ENCODE measurements at places on chromosomes 6 and 20. TPM values are rescaled to one million over a fixed set of nuclear protein-coding genes. Genes with fewer than 3 reads are reported as not detected.
A peak's percentile ranks its signal among the peaks of the same experiment; 100 is the strongest.

The FNDC11 gene
- 1.0 TPM for total RNA-seq

The PTCHD4 gene
- not detected for total RNA-seq

The AGER gene
- 42.6 TPM for total RNA-seq

The OR2H2 gene
- not detected for total RNA-seq

The PPP1R16B gene
- 32.0 TPM for total RNA-seq

The TCF19 gene
- total RNA-seq, result 9.9 TPM

The TBXT gene
- total RNA-seq, result not detected

The PBOV1 gene
- not detected for total RNA-seq

The PLAGL1 gene
- total RNA-seq, result 3.5 TPM

The DLGAP4 gene
- total RNA-seq, result 54.4 TPM

The ZC2HC1B gene
- total RNA-seq, result not detected

The KCNB1 gene
- total RNA-seq, result 0.13 TPM

The SLC44A4 gene
- 0.13 TPM for total RNA-seq

DNA sequence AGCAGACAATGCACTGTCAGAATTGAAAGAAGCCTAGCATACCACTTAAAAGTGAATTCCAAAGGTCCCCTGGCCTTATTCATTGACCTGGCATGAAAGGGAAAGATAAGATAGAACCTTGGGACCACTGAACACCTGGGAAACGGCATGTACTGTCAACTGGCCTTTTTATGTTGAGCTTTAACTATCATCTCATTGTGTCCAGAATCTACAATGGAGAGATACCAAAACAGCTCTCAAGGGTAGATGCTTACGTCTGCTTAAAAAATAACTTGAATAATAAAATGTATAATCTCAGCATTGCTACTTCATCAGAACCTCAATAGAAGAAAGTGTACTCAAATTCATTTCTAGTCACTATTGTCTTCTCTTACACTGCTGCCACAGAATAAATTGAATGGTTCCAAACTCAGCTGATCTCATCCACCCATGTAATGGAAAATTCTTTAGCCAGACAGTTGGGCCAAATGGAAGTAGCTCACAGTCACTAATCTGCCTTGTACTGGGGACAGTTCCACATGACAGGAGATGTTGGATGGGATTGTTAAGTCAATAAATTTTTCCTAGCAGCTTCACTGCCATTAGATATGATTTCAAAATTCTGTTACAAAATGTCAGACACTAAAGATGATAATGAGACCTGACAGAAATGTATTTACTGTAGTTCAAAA lies 93.8 kb downstream of the MLIP start:
- H3K27ac ChIP-seq, result no peak overlapping the region
- DNase-seq, result no peak
- H3K27me3 ChIP-seq, result no peaks in the 10 kb centered on the region
- no peaks in the 10 kb centered on the region for H3K36me3 ChIP-seq

DNA sequence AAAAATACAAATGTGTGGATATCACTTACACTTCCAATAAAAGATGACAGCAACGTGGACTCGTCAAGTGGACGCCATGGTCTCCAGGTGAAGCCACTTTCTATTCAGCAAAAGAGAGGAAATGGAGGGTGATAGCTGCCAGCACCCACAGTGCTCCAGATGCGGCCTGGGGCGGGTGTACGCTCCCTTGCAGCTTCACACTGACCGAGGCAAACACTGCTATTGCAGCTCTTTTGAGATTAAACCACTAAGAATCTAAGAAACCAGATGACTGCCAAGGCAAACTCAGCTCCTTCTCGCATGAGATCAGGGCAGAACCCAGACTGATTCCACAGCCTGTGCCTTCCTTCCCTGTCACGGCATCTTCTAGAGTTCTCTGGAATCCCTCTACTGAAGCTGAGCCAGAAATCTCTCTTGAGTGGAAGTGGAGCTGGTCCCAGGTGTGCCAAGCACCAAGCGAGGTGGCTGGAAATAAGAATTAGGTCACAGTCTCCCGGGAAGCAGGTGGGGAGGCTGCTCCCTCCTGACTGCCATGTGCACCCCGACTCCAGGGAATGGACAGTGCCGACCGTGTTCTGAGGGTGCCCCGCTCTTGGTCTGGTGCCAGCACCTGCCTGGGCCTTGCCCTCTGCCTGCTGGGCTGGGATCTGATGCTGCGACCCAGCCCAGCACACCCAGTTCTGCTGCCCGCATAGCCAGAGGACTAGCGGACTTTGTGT lies 90.1 kb upstream of the AFDN start:
- no peaks in the 10 kb centered on the region for H3K4me1 ChIP-seq
- H3K27me3 ChIP-seq, result no peaks in the 10 kb centered on the region
- H3K4me3 ChIP-seq, result no peak overlapping the region
- no peak for DNase-seq

GRCh38 chr6:148317739-148318138 lies 24.9 kb upstream of the SASH1 start:
- no peaks in the 10 kb centered on the region for H3K36me3 ChIP-seq
- H3K27me3 ChIP-seq, result no peaks in the 10 kb centered on the region
- H3K4me3 ChIP-seq, result no peak overlapping the region
- no peak for DNase-seq
- no peaks in the 10 kb centered on the region for H3K4me1 ChIP-seq

GRCh38 chr6:114334237-114334636 lies 8.6 kb downstream of the HS3ST5 start:
- H3K4me3 ChIP-seq, result no peak overlapping the region
- H3K4me1 ChIP-seq, result no peaks in the 10 kb centered on the region
- no peaks in the 10 kb centered on the region for H3K27me3 ChIP-seq

GRCh38 chr6:50819466-50819903 lies 814 bp downstream of the TFAP2B start:
- H3K27ac ChIP-seq, result no peak overlapping the region
- no peak overlapping the region for H3K4me3 ChIP-seq
- H3K36me3 ChIP-seq, result no peaks in the 10 kb centered on the region
- DNase-seq, result no peak
- H3K27me3 ChIP-seq, result peaks cover 21% of the 10 kb centered on the region

DNA sequence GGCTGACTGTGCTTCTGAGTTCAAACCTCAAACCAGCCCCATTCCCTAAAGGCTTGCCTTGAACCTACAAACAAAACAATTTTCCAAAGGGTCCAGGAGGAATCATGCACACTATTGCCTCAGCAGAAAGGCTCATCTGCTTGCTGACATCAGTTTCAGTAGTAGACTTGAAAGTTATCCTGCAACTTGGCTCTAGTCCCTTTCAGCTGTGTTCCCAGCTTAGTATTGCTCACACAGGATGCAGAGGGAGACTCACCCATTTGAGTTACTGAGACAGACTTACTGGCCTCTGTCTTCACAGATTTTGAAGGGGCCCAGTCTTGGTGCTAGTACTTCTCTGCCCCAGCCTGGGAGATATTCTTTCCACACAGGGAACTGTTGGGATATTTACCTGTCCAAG lies 38.5 kb upstream of the TFB1M start:
- no peaks in the 10 kb centered on the region for H3K4me1 ChIP-seq
- no peak for DNase-seq
- no peaks in the 10 kb centered on the region for H3K27me3 ChIP-seq
- H3K4me3 ChIP-seq, result no peak overlapping the region
- H3K36me3 ChIP-seq, result no peaks in the 10 kb centered on the region
- no peak overlapping the region for H3K27ac ChIP-seq

DNA sequence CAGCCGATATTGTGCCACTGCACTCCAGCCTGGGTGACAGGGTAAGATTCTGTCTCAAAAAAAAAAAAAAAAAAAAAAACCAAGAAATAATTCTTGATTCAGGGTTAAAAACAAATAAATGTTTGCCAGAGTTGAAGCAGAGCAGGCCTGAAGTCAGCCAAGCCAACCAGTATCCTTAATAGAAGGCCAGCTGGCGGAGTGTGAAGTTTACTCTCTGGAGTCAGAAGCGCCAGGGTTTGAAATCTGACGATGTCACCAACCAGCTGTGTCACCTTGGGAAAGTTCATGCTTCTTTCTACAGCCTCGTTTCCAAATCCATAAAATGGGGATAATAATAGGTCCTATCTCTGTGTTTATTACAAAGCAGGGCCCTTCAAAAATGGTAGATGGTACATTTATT lies 73.0 kb upstream of the ENPP5 start:
- H3K4me3 ChIP-seq, result no peak overlapping the region
- no peaks in the 10 kb centered on the region for H3K4me1 ChIP-seq
- H3K36me3 ChIP-seq, result no peaks in the 10 kb centered on the region
- H3K27ac ChIP-seq, result no peak overlapping the region

DNA sequence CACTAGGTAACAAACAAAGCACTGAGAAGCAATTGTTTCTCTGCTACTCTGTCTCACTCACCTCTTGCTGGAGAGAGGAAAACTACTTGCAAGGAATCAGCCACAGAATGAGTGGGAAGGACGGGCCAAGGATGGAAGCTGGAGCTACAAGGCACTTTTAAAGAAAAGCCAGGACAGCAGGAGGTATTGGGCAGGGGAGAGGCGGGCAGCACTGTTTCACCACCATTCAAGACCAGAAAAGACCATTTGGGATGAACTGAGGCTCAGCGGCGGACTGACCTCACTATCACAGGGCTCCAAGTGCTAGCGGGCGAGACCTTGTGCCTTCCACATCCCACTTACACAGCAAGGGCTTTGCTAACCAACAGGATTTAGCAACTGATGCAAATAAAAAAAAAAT lies 137.4 kb downstream of the IPCEF1 start:
- H3K4me1 ChIP-seq, result peaks cover 48% of the 10 kb centered on the region
- H3K4me3 ChIP-seq, result no peak overlapping the region
- no peaks in the 10 kb centered on the region for H3K27me3 ChIP-seq
- H3K27ac ChIP-seq, result peak overlapping the region; percentile 22

GRCh38 chr6:133873538-133873937 lies 15.4 kb upstream of the TCF21 start:
- no peaks in the 10 kb centered on the region for H3K36me3 ChIP-seq
- no peaks in the 10 kb centered on the region for H3K4me1 ChIP-seq
- H3K4me3 ChIP-seq, result no peak overlapping the region
- H3K27me3 ChIP-seq, result no peaks in the 10 kb centered on the region
- H3K27ac ChIP-seq, result no peak overlapping the region

- H3K36me3 ChIP-seq, result no peaks in the 10 kb centered on the region
- H3K27me3 ChIP-seq, result no peaks in the 10 kb centered on the region
- H3K27ac ChIP-seq, result no peak overlapping the region
Observed at GRCh38 chr6:108697561-108698161, 136.9 kb downstream of the FOXO3 start.

- peaks cover 6% of the 10 kb centered on the region for H3K36me3 ChIP-seq
- no peak for DNase-seq
- no peaks in the 10 kb centered on the region for H3K4me1 ChIP-seq
- H3K27me3 ChIP-seq, result no peaks in the 10 kb centered on the region
Observed at GRCh38 chr6:137192821-137193220, 19.4 kb upstream of the IL22RA2 start.

DNA sequence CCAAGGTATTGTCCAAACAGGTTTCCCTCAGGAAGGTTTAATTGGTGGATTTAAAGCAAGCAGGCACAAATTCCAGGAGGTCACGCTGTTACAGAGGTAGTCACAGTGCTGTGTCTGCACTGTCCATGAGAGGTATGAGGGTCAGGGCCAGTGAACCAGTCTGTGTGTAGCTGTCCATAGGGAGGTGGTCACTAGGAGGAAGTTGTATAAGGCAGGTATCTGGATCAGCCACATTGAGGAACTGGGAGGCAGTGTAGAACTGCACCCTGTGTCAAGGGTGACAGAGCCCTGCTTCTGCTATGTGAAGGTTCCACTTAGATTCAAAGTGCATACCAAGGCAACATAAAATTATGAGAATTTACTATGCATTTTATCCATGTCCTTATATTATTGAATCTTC lies 73.3 kb downstream of the MAP3K4 start:
- peaks cover 6% of the 10 kb centered on the region for H3K36me3 ChIP-seq
- no peak overlapping the region for H3K4me3 ChIP-seq
- H3K27ac ChIP-seq, result no peak overlapping the region
- no peaks in the 10 kb centered on the region for H3K27me3 ChIP-seq

DNA sequence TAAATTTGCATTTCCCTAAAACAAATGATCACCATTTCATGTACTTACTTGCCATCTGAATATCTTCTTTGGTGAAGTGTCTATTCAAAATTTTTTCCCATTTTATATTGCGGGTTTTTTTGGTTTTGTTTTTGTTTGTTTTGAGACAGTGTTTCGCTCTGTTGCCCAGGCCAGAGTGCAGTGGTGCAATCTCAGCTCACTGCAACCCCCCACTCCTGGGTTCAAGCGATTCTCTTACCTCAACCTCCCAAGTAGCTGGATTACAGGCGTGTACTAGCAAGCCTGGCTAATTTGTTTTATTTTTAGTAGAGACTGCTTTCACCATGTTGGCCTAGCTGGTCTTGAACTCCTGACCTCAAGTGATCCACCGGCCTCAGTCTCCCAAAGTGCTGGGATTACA lies 9.1 kb upstream of the REPS1 start:
- no peaks in the 10 kb centered on the region for H3K27me3 ChIP-seq
- no peak for DNase-seq
- H3K36me3 ChIP-seq, result no peaks in the 10 kb centered on the region

DNA sequence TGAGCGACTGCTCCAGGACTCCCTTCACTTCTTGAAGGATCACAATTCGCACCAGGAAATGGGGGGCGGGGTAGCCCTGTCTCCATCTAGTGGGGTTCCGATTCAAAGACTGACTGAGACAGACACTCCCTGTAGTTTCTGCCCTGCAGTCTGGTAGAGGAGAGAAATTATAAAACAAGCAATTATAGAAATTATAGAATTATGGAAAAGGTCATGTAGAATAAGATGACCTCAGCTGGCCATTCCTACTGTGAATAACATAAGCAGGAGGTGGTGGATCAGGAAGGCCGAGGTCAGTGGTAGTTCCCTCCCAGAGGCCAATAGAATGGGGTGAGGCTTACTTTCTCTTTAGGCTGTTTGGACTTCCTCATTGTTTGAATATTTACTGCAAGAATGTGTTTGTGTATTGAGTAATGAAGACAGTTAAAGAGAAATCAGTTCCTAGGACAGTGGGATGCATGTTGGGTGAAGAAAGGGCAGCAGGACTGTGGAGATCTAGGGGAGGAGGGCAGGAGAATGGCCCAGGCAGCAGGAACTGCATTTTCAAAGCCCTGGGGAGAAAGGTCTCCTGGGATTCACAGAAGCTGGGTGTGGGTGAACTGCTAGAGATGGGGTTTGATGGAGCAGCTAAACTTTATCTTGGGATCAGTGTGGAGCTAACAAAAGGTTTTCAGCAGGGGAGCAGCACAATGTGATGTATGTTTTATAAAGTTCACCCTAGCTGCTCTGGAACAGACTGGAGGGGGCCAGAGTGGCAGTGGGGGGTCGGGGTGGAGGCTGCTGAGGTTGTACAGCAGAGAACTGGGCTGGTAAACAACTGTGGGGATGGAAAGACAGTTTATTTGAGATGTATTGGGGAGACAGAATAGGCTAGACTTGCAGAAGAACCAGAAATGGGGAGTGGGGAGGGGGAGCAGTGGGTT lies 2.1 kb downstream of the ZNF341 start:
- H3K4me1 ChIP-seq, result peaks cover 26% of the 10 kb centered on the region
- no peak overlapping the region for H3K4me3 ChIP-seq
- H3K27ac ChIP-seq, result no peak overlapping the region
- no peaks in the 10 kb centered on the region for H3K36me3 ChIP-seq

DNA sequence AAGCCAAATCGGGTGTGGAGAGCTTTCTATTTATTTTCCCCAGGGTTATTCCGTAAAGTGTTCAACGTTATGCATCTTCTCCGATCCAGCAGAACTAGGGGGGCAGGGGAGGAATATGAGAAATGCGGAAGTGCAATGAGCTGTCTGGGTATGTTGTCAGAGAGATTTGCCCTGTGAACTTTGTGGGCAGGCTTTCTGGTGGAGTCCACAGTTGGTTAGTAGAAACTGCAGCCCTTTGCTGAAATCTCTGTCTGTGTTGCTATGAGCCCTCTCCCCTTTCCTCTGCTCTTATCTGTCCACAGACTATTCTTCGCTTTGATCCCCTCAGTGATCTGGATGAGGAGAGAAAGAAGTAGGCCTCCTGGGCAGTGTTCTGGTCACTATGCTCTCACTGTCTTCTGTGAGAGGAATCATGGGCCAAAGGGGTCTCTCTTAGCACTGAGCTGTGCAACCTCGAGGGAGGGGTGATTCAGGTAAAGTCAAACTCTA lies 158.9 kb upstream of the FUT9 start:
- no peak overlapping the region for H3K27ac ChIP-seq
- H3K4me1 ChIP-seq, result no peaks in the 10 kb centered on the region
- no peak for DNase-seq
- H3K4me3 ChIP-seq, result no peak overlapping the region

Data from T-cell (primary cell).